ENCODE measurements at places on chromosomes 12 and 14. TPM values are rescaled to one million over a fixed set of nuclear protein-coding genes. Genes with fewer than 3 reads are reported as not detected.

Gene TCL1B
- not detected for total RNA-seq

Gene SRSF9
- total RNA-seq, result 163 TPM

Gene PGF
- 48.4 TPM for total RNA-seq

Gene LMNTD1
- not detected for total RNA-seq

Gene CCDC177
- total RNA-seq, result not detected

Gene CLEC6A
- not detected for total RNA-seq

Gene STX2
- 5.1 TPM for total RNA-seq

Gene TRHDE
- not detected for total RNA-seq

Gene MYO1A
- total RNA-seq, result under 0.01 TPM

Gene PLEK2
- 50.1 TPM for total RNA-seq

Gene PLEKHD1
- total RNA-seq, result under 0.01 TPM

Gene ACOT4
- total RNA-seq, result 0.48 TPM

Gene TAS2R7
- not detected for total RNA-seq

Gene ACSM4
- total RNA-seq, result not detected

Gene ZFYVE1
- 6.6 TPM for total RNA-seq
